ENCODE measurements at places on chromosomes 4 and X. TPM values are rescaled to one million over a fixed set of nuclear protein-coding genes. Genes with fewer than 3 reads are reported as not detected.

Gene IGSF1
- 0.89 TPM for total RNA-seq

- peak; percentile 18 for DNase-seq
Measured at GRCh38 chr4:86934147-86934770, 552 bp upstream of the AFF1 start.

Gene DCLK2
- total RNA-seq: 18.2 TPM

DNA sequence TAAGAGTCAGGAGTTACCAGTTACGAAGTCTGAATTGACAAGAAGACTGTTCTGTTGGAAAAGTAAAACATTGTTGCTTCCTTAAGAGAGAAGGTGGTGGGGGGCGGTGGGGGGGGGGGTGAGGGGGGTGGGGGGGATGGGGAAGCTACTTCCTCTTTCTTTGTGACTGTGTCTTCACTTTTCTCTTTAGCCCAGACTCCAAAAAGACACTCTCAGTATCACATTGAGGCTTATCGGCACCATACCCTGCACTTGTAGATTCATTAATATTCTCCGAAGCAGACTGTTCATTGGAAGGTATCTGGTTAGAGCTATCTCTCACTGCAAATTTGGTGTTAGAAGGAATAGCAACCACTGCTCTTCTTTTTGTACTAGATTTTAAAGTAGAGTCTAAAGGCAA lies 94.5 kb upstream of the IL13RA1 start:
- DNase-seq: no peak

- DNase-seq: peak; percentile 63
Measured at GRCh38 chr4:177283167-177283566, 26.5 kb upstream of the NEIL3 start.

DNA sequence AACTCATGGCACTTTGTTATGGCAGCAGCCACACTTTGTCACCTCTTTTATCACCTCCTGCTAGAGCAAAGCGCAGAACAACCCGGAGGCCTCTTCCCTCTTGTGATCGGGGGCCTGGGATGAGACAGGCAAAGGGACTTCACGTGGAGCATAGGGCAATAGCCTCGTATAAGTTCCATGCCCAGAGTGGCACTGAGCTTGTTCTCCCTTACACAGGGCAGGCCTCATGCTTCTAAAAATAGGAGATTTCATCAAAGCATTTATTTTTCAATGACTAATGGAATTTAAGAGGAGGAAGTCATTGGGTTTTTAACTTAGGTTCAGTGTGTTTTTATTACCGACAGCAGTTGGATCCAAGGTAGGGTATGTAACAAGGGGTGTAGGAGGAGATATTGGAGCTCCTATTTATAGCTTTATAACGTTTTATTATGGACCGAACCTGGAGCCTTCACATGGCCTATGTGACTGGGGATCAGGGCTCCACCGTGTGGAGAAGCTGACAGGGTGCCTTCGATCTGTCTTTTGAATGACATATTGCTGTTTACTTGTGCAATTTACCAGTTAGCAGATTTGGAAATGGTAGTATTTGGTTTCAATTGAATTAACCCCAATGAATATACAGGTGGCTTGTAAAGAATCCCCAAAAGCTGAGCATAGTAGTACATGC lies 93.8 kb downstream of the SLC2A9 start:
- no peak for DNase-seq

Gene PPARGC1A
- 3.6 TPM for total RNA-seq

DNA sequence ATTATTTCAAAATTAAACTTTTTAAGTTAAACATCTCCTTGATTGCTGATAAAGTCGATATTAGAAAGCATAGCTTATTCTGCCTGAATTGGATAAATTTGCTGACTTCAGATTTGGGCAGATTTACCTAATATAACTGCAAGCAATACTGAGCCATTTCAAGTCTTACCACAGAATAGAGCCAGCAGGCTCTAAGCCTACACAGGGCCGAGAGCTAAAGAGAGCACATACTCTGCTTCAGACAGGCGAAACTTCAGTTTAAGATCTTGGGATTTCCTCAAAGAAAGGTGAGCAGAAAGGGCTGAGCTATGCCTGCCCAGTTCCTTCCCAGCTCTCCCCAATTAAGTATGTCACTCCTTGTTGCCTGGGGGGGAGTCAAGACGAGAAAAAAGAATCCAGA lies 240.6 kb upstream of the NOCT start:
- DNase-seq: no peak

DNA sequence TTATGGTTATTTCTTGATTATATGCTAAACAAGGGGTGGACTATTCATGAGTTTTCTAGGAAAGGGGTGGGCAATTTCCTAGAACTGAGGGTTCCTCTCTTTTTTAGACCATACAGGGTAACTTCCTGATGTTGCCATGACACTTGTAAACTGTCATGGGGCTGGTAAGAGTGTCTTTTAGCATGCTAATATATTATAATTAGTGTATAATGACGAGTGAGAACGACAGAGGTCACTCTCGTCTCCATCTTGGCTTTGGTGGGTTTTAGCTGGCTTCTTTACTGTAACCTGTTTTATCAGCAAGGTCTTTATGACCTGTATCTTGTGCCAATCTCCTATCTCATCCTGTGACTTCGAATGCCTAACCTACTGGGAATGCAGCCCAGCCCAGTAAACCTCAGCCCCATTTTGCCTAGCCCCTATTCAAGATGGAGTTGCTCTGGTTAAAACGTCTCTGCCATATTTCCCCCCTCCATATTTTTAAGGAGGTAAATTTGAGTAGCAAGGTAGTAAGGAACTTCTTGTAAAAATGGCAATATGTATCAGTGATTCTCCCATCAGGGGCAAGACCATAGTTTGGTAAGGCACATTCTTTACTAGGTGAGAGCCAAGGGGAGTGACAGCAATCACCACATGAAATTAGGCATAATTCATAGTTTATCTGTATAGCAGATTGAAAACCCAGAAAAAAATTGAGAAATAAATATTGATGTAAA lies 2.6 kb downstream of the CXCL2 start:
- no peak for DNase-seq

DNA sequence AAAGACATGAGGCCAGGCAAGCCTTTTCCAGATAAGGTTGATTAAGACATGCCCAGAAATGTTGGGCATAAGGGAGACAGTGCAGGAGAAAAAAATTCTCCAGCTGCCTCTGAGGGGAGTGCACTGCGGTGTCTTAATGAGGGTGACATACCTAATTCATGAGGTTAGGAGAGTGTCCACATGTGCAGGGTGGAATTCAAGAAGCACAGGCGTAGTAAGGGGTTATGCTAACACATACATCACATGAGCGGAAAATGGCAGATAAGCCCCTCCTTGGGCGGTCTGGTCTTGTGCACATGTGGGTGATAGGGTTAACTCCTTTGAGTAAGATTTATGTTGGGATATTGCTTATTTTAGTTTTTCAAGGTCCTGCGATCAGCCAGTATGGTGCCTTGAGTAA lies 122.4 kb downstream of the PHKA2 start:
- DNase-seq: no peak

Gene TMEM154
- total RNA-seq: 8.1 TPM

- DNase-seq: no peak
Measured at GRCh38 chr4:39066371-39066770, 4.3 kb downstream of the KLHL5 start.

DNA sequence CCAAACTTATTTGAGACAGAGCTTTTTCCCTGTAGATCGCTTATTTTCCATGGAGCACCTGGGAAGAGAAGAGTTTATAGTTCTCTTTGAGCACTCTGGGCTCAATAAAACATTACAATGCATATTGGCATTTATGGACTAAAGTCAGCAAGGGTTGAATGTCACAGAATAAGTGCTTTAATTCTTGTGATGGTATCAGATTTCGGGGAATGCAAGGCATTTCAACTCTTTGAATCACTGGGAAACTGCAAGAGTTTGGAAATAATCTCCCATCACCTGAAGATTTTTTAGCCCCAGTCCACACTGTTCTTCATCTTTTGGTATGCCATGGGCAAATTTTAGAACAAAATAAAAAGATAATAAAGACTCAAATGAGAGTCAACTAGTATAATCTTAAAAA lies 111.5 kb upstream of the WDFY3 start:
- peak; percentile 29 for DNase-seq

Gene RTL3
- total RNA-seq: 3.0 TPM

Gene CENPI
- total RNA-seq: 69.2 TPM

Gene CFAP47
- 0.05 TPM for total RNA-seq

Gene PLA2G12A
- 44.1 TPM for total RNA-seq

DNA sequence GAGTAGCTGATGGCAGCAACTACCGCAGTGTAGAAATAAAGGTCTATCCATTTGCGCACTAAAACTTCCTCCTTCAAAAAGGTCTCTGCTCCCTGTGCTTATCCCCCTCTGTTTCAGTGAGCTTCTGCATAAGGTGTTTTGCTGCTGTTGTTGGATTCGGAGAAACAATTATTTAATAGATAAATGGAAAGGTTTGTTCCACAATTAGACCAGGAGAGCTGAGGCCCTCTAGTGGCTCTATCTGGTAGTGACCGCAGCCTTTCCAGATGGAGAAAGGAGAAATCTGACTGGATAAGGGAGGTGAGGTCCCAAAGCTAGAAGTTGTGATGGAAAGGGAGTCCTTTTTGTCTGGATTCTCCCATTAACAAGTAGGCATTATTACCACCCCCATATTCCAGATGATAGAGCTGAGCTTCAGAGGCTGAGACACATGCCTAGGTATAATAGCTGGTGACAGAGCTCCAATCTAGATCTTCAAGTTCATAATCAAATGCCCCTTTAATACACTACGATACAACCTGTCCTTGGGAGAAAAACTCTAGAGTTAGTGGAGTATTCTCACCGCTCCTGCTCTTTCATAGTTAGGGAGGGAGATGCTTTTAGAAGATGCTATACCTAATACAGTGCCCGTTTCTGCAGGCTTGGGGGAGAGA lies 5.1 kb upstream of the GABRQ start:
- peak; percentile 55 for DNase-seq

GRCh38 chrX:63299596-63299995 lies 51.5 kb downstream of the SPIN4 start:
- DNase-seq: no peak

Gene MAGEE2
- total RNA-seq: not detected

Gene CT45A5
- total RNA-seq: not detected

GRCh38 chrX:108736509-108737479 lies at the start of gene IRS4:
IRS4 (minus strand) TSS chrX:108736563.
- DNase-seq: peak; percentile 10

Gene EBP
- 277 TPM for total RNA-seq

Gene PNMA5
- total RNA-seq: not detected

DNA sequence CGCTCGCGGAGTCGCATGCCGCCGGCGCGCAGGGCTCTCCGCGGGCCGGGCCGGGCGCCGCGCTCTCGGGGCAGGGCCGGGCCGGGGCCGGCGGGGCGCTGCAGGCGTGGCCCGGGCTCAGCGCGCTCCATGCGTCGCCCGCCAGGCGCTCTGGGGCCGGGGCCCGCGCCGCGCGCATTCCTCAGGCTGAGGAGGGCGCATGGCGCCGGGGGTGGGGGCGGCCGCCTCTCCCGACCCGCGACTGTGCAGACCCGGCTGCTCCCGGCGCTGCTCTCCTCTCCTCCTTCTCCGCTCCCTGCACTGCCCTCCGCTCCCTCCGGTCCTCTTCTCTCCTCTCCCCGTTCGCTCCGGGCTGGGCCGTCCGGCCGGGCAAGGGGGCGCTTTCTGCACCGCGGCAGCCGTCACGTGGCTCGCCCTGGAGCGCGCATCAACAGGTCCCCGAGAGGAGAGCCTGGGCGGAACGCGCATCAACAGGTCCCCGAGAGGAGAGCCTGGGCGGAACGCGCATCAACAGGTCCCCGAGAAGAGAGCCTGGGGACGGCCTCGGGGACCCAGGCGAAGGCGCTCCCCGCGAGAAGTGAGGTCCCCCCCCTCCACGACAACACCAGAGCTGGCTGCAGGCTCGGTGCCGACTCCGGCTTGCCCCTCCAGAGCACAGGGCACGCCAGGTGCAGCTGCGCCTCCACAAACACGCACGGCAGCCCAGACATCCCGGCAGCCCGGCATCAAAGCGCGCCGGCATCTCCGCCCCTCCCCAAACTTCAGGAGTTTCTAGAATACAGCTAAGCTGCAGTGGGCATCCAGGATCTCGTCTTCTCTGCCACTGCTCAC lies 12.9 kb downstream of the PPP2R3B start:
- no peak for DNase-seq

Data from M059J (cell line).